ENCODE measurements at places on chromosomes 3 and 15.

DNA sequence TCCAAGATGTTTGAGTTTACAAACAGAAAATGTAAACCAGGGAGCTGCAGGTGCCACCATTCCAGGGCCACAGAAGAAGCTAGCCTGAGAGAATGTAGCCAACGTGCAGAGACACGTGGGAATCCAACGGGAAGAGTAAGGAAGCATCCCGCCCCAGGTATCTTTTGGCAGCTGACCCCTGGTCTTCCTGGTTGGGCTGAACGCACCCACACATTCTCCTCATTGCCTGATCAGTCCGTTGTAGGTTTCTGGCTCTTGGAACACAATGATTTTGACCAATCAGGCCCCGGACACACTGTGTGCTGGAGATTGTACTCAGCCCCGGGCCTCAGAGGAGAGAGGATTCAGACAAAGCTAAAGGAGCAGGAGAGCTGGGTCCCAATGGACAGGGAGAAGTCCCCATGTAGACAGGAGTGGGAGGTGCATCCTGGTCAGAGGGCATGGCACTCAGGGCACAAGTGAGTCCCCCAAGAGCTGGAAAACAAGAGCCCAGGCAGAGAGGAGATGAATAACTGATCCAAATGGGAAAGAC is 102.3 kb downstream of the TPRA1 start:
- DNase-seq = no peak

DNA sequence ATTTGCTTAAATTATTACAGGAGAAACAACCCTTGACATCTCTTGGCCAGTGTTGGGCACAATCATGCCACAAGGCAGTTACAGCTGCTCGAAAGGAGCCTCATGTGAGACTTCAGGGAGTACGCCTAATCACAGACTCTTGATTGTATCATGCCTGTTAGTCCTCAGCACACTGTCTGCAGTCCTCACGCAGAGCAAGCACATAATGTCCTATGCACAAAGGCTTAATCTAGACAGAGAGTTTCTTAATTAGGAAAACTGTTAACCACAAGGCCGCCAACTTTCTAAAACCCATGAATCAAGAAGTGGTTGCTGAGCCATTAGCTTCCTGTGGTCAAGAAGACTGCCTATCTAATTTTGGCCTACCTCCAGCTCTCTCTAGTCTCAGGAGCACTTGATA is 172.0 kb downstream of the UNC13C start:
- no peak for DNase-seq

GRCh38 chr15:80572337-80572736 is 122.8 kb upstream of the ABHD17C start:
- DNase-seq = no peak

GRCh38 chr3:22609139-22609538 is 594.0 kb upstream of the UBE2E2 start:
- peak; percentile 59 for DNase-seq

DNA sequence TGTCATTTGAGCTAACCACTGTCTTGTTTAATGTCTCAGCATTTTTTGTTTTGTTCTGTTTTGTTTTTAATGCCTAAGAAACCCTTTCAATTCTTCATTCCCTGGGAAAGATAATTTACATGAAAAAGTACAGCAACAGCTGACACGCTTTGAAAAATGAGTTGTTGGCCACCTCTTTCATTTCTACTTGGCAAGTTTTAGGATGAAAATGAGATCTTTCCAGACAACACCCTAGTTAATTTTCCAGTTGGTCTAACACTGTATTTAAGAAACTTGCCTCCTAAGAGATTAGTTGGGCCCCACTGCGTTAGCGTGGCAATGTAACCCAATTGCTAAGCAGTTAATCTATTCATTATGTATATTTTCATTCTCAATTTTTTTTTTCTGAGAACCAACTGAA is 194.0 kb upstream of the LRRN1 start:
- no peak for DNase-seq

DNA sequence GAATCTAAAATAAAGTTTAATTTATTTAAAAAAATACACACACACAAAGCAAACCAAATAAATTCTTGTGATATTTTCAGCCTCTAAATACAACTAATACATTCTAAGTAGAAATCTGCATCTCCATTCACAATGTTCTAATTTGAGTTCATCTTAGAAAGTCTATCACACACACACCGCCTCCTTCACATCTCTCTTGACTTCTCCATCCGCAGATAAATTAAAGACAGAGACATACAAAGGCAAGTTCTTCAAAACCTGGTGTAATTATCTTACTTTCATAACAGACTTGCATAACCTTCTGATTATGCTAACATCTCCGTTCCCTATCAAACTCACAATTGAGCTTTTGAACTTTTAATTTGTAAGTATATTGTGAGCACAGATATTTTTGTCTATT is 657.3 kb downstream of the VGLL3 start:
- DNase-seq = no peak

DNA sequence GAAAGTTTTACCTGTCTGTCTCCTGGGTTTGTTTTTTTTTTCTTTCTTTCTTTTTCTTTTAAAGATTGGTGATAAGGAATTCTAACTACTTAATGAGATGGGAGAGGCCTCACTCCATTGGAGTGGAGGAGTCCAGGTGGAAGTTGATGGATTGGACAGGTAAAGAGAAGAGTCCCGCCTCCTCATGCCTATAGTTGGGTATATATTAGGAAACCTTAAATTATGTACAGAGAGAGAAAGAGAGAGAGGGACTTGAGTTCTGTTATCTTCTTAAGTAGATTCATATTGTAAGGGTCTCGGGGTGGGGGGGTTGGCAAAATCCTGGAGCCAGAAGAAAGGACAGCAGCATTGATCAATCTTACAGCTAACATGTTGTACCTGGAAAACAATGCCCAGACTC is 158.2 kb downstream of the TP63 start:
- no peak for DNase-seq

- no peak for DNase-seq
These were observed 13.9 kb downstream of the CLSTN2 start for GRCh38 chr3:139948898-139949297.

GRCh38 chr15:59764775-59765174 is 75.7 kb upstream of the BNIP2 start:
- no peak for DNase-seq

- peak; percentile 61 for DNase-seq
These were observed 18.6 kb upstream of the DNAAF4 start for GRCh38 chr15:55526559-55527036.

- no peak for DNase-seq
These were observed 42.3 kb upstream of the MUC4 start for GRCh38 chr3:195853996-195854395.

- no peak for DNase-seq
These were observed 111.5 kb upstream of the ETV5 start for GRCh38 chr3:186220365-186220764.

DNA sequence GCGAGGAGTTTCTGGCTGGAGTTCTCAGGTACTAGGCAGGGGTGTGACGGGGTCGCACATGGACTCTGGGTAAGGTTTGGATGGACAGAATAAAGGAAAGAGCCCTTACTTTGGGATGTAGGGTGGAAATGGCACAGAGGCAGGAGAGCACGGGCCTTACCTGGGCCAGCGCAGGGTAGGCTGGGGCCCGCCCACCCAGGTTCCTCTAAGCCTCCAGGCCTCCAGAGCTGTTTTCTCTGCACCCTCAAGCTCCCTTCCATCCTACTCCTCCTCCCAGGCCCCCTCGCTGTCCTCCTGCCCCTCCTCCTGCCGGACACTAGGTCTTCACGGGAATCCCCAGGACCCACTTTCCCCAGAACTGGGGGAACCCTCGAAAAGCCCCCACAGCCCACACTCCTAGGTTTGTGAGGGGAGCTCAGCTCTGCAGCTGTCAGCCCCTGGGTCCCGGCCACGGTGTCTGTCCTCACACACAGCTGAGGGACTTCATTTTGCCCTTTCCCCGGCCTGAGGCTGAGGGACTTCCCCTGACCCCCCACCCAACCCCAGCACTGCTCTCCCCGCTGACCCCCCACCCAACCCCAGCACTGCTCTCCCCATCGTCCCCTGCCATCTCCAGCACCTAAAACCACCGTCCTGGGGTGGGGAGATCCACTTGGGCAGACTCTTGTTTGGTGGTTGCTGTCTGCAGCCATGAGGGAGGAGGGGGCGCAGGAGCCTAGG is 53.0 kb upstream of the PCSK6 start:
- no peak for DNase-seq

DNA sequence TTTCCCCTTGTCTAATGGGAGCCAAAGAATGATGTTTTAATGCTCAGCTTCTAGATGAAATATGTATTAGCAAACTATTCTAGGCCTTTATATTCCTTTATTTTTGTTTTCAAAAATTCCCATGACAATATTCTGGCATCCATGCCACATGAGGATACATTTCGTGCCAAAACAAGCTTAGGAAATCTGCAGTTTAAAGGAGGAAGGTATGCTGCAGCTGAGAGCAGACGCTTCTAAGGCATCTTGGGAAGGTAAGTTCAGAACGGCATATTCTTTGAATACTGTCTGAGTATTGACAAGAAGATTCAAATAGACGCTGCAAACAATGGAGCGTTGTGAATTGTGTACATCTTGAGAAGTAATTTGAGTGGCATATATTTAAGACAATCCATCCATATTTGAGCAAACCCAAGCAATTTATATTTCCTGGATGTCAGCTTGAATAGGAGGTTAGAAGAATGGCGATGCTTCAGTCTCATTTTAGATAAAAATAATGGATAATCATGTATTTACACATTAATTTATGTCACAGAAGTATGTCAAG is 158.6 kb downstream of the RAP2B start:
- no peak for DNase-seq

GRCh38 chr3:119177321-119177720 is 3.9 kb downstream of the UPK1B start:
- no peak for DNase-seq

- DNase-seq = no peak
These were observed 90.9 kb downstream of the TP63 start for GRCh38 chr3:189721873-189722665.

DNA sequence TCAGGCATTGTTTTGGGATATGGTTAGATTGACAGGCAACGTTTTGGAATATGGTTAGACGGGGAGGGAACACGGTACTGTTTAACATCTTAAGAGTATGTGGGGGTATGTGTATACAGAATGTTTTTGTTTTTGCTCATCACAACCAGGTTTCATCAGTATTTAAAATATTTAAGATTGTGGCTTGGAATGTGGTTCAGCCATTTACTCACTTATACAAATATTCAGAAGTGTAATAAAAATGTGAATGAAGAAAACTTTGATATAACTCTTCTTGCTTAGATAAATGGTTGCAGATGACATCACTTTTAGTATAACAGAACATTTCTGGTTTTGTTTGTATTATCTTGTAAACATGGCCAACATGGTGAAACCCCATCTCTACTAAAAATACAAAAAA is 3.9 kb upstream of the PAK2 start:
- peak; percentile 23 for DNase-seq

GRCh38 chr15:28969511-28970085 is 83.8 kb downstream of the APBA2 start:
- no peak for DNase-seq

GRCh38 chr3:117793622-117794265 is 1084.2 kb downstream of the TUSC7 start:
- DNase-seq = no peak

DNA sequence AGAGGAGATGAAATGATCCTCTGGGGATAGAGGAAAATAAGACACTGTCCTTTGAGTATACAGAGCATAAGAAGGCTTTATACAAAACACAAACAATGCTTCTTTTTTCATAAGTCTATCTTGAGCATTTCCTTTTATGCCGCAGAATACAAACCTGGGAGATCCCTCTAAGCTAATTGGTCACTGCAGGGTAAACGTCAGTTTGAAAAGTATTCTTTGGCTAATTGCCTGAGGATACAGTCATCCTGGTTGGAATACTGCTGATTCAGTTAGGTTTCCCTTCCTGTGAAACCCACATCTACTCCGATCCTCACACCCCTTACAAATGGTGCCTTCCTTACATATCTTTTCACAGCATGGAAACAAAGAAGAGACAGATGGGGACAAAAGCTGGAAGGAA is 10.6 kb downstream of the WNT5A start:
- peak; percentile 93 for DNase-seq

DNA sequence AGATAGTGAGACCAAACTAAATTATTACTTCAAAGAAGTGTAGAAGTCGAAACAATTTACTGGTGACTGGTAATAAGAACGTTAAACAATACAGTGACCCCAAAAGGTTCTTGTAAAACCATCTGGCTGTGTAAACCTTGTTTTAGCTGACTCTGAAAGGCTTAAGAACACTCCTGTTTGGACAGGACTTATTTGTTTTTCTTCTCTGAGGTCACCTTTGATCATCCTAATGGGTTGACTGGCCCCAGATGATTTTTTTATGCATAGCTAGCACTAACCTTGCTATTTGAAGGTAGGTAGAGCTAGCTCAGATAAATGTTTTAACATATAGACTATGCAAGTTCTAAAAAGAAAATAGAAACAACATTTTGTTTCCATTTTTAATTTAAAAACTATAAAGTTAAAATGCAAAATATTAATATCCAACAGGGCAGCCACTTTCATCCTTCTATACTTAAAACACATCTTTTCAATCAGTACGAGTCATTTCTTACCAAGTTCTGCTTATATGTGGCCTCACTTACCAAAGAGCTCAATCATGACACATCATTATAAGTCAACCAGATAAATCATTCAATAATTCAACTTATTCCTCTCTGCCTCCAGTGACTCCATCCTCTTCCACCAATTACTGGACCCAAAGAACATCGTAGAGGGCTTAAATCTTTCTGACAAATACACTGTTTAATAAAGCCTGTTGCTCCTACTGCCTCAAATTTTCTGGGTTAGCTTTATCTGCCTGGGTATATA is 158.8 kb downstream of the SSR3 start:
- DNase-seq = peak; percentile 30

GRCh38 chr3:73848173-73848906 is 223.6 kb upstream of the PDZRN3 start:
- peak; percentile 55 for DNase-seq

GRCh38 chr3:182052332-182052731 is 340.6 kb downstream of the SOX2 start:
- DNase-seq = no peak

DNA sequence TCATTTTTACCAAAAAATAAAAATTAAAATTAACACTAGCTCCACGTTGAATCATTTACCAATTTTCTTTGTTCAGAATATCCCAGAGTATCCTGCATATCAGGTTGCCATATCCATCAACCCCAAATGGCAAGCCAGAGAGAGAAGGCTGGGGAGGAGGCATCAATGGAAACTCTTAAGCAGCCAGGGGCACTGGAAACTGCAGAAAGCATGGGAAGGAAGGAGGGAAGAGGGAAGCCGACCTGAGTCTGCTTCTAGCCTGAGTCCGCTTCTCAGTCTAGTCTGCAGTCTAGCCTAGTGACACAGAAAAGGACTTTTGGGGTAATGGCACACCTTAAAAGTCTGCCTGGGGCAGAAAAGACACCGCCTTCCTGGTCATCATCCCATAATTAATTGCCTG is 1.6 kb upstream of the MTHFS start:
- DNase-seq = no peak

DNA sequence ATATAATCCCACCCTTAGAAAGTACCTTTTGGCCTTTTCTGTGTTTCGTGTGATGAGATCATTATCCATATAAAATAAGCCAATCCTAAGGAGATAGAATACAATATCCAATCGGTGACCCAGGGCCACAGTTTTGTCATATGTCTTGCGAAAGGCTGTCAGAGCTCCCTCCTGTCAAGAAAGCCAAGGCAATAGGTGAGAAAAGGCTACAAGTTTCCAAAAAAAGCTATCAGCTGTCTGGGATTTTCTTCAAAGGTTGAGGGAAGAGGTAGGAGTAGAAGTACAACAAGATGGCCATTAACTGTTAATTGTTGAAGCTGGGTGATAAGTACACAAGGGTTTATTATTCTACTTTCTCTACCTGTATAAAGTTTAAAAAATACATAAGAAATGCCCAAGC is 4.0 kb downstream of the PSMD6 start:
- DNase-seq = no peak
